ENCODE measurements at places on chromosomes 6 and 20.

GRCh38 chr6:15966000-15966520 is 162.8 kb upstream of the MYLIP start:
- DNase-seq: no peak

DNA sequence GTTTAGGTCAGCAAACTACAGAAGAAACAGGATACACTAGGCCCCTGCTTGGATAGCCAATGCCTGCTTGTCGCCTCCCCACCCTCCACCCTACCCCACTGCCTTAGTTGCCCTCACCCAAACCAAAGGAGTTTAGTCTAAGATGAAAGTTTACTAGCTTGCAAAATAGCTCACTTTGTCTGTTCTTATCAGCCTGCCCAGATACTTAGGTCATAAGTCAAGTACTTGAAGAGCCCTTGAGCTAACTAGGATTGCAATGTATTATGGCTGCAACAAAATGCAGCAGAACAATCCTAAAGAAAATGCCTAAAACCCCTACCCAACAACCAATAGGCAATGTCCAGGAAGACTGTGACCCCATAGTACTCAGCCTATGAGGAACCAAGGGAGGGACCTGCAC is 7.3 kb upstream of the ENTPD6 start:
- no peak for DNase-seq

GRCh38 chr6:149031201-149031858 is 284.5 kb downstream of the UST start:
- no peak for DNase-seq

DNA sequence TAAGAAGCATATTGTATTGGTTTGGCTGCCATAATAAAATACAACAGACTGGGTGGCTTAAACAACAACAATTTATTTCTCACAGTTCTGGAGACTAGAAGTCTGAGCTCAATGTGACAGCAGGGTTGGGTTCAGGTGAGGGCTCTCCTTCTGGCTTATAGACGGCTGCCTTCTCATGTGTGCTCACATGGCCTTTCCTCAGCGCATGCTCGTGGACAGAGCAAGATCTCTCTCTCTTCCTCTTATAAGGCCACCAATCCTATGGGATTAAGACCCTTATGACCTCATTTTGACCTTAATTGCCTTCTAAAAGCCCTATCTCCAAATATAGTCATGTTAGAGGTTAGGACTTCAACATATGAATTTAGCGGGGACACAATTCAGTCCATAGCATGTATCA is 32.4 kb upstream of the GFOD1 start:
- no peak for DNase-seq

DNA sequence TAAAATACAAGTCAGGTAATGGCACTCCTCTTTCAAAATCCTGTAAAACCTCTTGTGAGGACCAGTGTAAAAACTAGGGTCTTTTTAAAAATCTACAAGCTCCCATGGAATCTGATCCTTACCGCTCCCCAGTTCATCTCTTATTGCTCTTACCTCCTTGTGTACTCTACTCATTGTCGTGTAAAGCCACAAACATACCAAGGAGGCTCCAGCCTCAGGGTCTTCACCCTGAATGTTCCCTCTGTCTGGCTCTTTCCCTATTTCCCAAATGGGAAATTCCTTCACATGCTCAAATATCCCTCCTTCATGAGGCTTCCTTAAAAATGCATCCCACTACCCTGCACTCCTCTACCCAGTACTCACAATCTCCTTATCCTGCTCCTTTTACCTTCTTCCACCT is 67.1 kb downstream of the TASP1 start:
- peak; percentile 10 for DNase-seq

DNA sequence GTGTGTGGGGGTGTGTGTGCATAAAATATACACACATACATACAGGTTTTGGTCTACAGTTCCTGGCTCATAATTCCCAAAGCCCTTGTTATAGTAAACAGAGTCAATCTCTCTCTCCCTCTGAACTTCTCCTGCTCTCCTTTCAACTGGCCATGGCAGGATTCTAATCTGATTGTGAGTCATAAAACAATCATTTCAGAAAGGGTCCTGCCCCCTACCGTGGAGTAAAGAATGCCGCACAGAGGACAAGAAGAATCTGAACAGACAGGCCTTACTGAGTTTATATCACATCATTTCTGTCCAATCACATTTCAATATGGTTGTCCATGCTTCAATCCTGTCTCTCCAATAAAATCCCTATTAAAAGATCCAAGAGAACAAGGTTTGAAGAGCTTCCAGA is 416.9 kb downstream of the FRK start:
- DNase-seq: no peak

DNA sequence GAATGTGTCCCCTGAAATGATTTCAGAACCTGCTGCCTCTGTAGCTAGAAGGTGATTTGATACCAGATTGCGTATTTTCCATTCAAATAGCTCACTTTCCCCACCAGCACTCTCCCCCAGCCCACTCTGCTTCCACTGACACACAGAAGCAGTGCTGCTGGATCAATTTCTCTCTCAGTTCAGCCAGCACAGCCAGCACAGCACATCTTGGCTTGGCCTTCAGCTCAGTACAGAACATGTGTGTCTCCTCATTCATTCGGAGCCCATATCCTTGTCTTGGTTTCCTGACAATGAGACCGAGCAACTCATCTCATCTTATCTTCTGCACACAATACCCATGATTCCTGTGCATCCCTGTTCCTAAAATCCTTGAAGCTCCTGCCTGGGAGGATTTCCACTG is 33.8 kb upstream of the CD83 start:
- no peak for DNase-seq

- no peak for DNase-seq
Measured at GRCh38 chr20:22320245-22320915, 264.0 kb downstream of the FOXA2 start.

DNA sequence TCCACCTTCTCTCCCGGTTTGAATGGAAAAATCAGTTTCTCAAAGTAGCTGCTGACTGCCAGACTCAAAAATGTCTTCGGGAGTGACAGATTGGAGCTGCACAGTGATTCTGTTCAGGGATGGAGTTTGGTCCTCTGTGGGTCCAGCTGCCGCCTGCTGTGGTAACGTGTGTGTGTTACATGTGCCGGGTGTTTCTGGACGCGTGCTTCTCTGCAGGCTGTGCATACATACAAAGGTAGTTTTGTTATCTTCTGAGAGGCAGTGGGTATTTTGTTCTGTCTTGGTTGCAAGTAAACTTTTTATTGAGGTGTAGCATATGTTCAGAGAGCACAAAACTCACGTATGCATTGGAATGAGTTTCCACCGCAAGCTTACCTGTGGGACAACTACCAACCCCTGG is 41.3 kb upstream of the NAA20 start:
- no peak for DNase-seq

GRCh38 chr20:41358230-41358629 is 8.4 kb downstream of the EMILIN3 start:
- no peak for DNase-seq

DNA sequence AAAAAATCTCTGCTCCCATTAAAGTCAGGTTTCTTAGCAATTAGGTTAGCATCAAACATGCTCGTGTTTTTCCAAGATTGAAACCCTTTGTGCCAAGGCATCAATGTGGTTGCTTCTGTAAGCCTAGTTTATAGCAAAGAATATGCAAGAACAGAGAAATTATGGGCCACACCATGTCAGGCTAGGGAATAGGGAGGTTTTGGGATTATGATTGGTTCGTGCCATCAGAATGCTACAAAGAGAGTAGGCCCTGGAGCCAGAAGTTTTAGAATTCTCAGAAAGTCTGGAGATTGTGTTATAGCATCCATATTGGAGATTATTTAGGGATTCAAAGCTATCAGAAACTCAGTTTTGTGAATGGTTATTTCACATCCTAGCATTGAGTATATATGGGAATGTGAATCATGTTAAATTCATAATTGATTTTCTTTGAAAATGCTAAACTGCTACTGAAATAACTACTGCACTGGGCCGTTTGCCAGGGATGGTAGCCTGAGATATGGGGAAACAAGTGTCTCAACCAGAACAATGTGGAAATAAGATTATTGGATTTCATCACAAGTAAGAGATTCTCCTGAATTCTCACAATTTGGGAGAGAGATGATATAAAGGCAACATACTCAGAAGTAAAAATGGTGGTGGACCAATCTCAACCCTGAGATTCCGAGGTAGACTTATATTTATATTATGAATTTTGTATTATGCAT is 45.3 kb downstream of the ZNF292 start:
- no peak for DNase-seq

GRCh38 chr20:48025051-48025515 is 239.8 kb upstream of the SULF2 start:
- DNase-seq: peak; percentile 45

DNA sequence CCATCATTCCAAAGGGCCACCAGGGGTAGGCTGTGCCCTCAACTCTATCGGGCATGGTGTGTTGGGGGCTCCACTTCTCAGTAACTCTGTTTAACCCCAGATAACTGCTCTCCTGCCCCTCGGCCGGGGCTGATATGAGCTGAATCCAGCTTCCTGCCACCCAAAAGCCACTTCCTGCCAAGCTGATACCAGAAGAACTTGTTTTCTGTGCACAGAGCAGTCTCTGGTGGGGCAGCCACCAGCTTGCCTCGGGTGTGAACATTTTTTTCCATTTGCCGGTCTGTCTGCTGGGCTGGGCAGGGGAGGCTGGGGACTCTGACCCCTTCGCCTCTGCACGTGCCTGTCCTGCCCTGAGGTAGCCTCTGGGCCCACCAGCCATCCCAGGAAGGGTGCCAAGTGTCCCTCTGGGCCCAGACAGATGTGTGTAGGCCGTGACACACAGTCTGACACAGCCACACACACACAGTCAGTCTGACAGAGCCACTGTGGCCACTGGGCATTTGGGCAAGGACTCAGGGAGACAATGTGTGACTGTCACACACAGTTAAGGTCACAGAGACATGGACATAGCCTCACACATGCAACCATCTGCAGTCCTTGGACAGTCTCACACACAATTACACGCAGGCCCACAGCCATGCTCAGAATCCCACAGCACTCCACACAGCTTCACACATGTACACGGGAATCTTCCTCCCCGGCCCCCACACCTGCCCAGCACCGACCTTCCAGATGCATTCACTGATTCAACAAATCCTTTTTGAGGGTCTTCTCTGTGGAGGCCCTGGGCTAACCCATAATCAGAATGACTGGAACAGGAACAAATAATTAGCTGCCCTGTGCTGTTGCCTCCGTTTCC is 45.1 kb downstream of the NOL4L start:
- no peak for DNase-seq

DNA sequence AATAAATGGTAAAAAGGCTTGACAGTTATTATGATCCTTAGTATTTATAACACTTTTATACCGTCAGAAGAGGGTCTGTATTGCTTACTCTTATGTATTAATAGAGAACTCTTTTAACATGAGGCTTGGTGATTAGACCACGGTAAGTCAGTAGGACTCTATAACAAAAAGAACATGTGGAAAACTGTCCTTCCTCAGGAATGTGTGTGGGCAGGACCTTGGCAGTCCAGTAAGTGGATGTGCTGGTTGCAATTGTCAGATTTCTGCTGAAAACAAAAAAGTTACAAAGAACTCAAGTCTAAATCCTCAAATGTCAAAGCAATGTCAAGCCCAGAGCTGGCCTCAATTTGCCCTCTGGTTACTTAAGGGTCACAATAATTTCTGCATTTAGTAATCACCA is 81.1 kb downstream of the PLCG1 start:
- DNase-seq: no peak

GRCh38 chr6:130233330-130233729 is 10.6 kb upstream of the SAMD3 start:
- no peak for DNase-seq

DNA sequence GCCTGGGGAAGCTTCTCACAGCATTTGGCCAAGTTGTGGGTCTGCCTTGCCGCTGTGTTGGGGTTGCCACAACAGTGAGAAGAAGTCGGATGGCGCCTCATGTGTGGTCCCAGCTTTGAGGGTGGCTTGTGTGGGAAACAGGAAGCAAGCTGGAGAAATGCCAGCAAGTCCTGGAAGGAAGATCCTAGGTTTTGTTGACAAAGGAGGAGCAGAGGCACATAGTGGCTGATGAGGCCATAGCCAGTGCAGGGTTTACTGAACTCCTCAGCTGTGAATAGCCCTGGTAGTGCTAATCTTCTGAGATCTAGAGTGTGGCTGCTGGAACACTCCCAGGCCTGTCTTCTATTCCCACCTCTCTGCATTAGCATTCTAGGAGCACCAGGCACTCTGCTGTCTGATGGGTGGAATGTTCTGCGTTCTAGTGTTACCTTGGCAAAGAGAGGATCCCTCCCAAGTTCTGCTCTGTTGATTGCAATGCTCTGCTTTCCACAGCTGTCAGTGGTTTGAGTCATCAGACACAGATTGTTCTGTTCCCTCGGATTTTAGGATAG is 25.2 kb downstream of the SNPH start:
- no peak for DNase-seq

GRCh38 chr6:105270511-105270910 is 90.7 kb upstream of the POPDC3 start:
- DNase-seq: no peak

DNA sequence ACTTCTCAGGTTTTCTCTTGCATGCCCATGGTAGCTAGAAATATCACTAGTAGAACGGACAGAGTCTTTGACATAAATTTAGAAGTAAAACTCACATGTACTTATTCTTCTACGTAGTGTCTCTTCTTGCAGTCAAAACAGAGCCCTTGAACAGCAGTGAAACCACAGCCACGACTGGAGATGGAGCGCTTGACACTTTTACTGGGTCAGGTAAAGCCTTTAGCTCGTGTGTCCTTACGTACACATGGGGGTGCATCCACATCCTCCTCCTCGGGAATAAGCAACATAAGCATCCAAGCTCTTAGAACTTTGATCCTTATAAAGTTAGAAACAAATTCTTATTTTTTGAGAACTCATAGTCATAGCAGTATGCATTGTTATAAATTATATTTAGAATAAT is 215.3 kb downstream of the EYA4 start:
- DNase-seq: no peak

- DNase-seq: no peak
Measured at GRCh38 chr6:87913974-87914373, 133.7 kb upstream of the SPACA1 start.

DNA sequence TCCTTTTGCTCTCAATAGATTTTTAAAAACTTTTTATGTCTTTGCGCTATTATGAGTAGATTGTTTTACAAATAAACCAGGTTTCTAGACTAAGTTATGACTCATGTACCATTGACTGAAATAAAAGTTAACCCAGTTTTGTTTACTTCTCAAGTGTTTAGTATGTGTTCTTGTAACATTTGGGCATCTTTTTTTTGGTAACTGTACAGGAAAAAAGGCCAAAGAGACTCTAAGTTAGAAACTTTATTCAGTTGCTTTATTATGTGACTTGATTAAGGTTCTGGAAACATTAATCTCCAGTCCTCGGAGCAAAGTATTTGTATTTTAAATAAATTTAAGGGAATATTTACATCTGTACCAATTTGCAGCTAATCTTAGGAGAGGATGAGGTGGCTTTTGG is 2.9 kb downstream of the NKAIN2 start:
- no peak for DNase-seq

- no peak for DNase-seq
Measured at GRCh38 chr20:45014671-45015415, 48.5 kb downstream of the STK4 start.

GRCh38 chr6:168073937-168074730 is 4.9 kb downstream of the FRMD1 start:
- DNase-seq: no peak

GRCh38 chr6:48069280-48069679 is 41.7 kb downstream of the PTCHD4 start:
- DNase-seq: no peak

Measured in iPS-NIHi11 (cell line).